ENCODE measurements at places on chromosomes 1 and 21.

GRCh38 chr1:183140633-183141032, 45.4 kb upstream of the LAMC2 start:
- ATAC-seq, result no peak

GRCh38 chr1:119249283-119249682, 108.8 kb upstream of the WARS2 start:
- no peak for ATAC-seq

DNA sequence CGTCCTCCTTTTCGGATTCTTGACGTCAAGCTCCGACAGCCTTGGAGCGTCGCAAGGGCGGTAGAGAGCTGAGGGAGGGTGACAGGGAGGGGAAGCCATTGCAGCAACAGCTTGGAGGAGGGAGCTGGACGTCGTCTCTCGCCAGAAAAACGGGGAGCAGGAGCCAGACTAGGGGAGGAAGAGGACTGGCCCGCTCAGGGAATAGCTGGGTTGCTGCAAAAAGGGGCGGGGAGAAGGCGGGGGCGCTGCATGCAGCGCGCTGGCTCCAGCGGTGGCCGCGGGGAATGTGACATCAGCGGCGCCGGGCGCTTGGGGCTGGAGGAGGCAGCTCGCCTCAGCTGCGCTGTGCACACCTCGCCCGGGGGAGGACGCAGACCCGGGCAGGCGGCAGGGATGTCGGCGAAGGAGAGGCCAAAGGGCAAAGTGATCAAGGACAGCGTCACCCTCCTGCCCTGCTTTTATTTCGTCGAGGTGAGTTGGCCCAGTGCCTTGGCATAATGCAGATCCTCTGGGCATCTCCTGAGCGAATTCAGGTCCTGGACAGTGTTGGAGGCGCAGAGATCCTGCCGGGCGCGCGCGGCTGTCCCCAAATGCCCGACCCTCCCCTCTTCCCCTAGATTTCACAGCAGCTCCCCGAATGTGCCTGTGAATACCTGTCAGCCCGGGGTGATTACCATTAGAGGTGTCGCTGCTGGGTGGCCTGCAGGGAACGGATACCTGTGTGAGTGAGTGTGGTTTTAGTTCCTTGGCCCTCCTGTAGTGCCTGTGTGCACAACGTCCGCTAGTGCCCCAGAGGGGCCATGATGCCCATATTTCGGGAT, at the start of gene PLPPR4:
TSS of gene PLPPR4 (plus strand) at position 292 of the 821 bp plus-strand sequence. CDS start at position 394, 102 bp downstream.
- peak; percentile 99 for ATAC-seq

GRCh38 chr1:65623895-65624294, 168.8 kb upstream of the PDE4B start:
- ATAC-seq, result no peak

- ATAC-seq, result no peak
Measured at GRCh38 chr21:35333831-35334618, 284.9 kb upstream of the RUNX1 start.

GRCh38 chr1:15460708-15461095, 4.2 kb downstream of the CELA2A start:
- ATAC-seq, result no peak

- no peak for ATAC-seq
Measured at GRCh38 chr1:100313382-100313781, 38.9 kb upstream of the CDC14A start.

All from motor neuron (in vitro differentiated cells).